Erythroblast (primary cell): ENCODE measurements at places on chromosomes 6 and 20.

- DNase-seq: no peak
These were observed 40.5 kb downstream of the FAM110A start for GRCh38 chr20:873875-874607.

DNA sequence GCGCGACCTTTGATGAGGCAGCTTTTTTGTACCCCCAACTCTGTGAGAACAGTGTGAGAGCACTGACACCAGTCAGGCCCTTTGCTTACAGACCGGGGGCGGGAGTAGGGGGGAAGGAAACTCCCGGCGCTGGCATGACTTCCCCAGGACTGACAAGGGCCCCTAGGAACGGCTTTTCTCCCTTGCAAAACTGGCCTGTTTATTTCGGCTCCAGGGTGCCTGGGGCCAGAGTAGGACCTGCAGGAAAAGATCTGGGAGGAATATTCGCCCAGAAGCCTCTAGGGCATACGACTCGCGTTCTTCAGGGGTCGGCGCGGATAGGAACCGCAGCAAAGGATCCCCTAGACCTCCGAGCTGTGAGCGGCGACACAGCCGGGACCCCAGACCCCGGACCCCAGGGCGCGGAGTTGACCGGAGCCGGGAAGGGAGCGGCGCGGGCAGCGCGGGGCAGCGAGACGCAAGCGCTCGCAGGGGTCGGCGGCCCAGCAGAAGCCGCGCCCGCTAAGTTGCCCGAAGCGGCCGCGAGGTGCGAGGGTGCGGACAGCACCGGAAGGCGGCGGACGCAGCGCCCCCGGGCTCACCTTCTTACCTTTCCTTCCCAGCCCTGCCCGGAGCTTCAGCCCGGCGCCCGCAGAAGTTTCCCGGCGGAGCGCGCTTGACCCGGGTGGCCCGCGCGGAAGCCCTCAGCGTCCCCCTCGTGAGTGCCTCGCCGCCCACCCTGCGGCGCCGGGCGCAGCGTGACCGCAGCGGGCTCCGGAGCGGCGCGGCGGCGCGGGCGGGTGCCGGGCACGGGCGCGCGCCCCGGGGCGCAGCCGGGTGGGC lies at the start of gene POPDC3:
TSS of gene POPDC3 (minus strand) at position 771 of the 822 bp plus-strand sequence. CDS start 18,105 bp downstream, outside the sequence.
- DNase-seq: no peak

DNA sequence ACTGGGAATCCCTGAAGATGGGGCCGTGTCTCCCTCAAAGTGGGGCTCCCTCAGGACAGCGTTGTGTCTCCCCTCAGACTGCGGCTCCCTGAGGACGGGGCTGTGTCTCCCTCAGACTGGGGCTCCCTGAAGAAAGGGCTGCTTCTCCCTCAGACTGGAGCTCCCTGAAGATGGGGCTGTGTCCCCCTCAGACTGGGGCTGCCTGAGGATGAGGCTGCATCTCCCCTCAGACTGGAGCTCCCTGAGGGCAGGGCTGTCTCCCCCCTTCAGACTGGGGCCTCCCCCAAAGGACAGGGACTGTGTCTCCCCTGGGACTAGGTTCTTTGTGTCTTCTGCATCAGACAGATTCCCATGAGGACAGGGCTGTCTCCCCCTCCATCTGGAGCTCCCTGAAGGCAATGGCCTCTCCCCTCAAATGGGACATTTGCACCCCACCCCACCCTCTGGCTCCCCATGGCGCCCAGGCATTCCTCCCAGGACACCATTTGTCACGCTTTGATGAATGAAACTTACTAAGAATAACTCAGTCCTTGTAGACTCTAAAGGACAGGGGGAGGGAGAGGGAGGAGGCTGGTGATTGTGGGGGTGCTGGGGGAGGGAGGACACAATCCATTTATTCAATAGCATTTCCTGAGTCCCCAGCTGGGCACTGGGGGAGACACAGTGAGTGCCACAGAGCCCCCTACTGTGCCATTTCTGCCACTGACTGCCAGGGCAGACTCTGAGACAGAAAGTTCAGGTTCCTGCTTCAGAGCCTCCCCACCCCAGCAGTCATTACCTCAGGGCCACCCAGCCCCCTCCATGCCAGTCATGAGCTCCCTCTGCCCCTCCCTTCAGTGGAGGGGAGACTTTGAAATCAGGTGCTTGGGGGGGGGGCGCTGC lies 122.4 kb downstream of the MRPL14 start:
- no peak for DNase-seq

GRCh38 chr6:26126394-26127235 lies 39.4 kb downstream of the HFE start:
- DNase-seq: no peak

GRCh38 chr6:73965539-73966029 lies 269.6 kb downstream of the CD109 start:
- DNase-seq: no peak

DNA sequence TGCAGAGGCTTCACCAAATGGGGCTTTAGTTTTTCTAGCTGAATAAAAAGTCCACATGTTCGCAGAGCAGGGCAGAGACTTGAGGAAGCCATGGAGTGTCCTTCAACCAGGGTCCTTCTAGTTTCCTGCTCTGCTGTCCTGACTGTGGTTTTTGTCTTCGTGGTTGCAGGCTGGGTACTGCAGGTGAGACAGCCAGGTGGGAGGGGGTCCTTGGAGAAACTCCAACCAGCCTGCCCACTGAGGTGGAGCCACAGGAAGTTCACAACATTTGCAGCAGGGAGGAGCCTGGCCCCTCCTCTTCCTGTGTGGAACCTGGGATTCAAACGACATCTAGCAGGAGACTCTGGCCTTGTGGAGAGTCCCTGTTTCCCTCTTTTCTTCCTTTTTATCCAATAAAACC lies 68.8 kb upstream of the MYLIP start:
- DNase-seq: no peak
